ENCODE measurements at places on chromosomes 2 and 18.
A peak's percentile ranks its signal among the peaks of the same experiment; 100 is the strongest.

DNA sequence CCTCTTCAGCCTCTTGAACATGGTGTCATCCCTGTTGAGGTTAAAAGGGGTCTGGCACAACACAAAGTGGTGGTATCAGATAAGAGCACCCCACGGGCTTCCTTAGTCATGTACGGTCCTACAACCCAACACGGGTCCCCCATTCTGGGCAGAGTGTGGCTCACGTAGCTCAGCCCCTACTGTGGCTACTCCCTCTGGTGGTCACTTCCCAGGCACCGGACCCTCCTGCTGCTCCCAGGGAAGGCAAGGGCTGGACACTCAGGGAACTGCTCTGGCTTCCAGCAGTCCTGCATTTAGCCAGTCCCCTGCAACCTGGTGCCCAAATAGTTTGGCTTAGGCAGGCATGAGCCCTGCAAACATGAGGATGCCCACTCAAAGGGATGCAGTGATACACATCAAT is 58.6 kb downstream of the GALNT14 start:
- DNase-seq = peak; percentile 20

DNA sequence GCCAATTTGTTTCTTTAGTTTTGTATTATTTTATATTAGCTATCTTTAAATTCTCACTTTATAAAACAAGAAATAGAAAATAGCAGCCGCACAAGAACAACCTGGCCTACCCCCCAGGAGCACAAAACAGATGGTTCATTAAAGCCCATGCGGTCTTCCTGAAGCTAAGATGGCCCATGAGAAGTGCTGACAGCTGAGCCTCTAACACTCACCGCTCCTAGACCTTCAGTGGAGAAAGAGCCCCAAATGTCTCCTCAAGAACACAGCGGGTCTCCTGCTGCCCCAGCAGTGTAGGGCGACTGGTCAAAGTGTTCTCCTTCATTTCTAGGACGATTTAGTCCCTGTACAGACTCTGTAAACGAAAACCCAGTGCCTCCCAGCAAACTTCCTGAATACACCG is 45.1 kb downstream of the LPIN2 start:
- no peak for DNase-seq

DNA sequence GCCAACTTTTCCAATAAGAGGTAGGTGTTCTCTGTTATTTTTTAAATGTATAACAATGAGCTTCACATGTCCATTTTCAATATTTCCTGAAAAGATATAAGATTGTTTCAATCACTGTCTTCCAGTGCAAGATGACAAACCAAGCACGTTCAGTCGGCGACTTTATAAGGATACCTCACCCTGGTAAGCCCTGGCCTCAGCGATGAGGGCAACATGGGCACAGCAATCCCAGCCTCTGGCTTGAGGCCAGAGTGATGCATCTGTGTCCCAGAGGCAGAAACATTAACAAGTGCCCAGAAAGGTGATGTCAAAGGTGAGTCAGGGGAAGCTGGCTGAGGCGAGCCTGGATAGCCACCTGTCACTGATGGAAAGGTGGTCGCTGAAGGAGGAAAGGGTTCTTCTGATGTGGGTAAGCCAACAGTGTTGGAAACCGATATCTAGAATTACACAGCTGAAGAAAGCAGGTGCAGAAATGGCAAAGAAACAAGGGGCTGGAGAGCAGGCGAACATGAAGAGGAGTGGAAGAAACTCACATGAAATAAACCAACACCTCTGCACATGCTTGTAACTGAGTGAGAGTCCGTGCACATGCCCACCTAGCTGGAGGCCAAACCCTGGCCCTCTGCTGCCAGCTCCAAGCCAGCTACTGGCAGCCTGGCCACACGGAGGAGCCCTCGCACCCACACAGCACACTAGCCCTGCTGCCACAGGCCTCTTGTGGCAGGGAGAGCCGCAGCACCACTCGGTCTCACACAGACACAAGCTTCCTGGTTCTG is 65.5 kb downstream of the FBXO15 start:
- peak; percentile 77 for DNase-seq

- peak; percentile 79 for DNase-seq
These were observed 9.1 kb upstream of the DAW1 start for GRCh38 chr2:227862227-227862740.

DNA sequence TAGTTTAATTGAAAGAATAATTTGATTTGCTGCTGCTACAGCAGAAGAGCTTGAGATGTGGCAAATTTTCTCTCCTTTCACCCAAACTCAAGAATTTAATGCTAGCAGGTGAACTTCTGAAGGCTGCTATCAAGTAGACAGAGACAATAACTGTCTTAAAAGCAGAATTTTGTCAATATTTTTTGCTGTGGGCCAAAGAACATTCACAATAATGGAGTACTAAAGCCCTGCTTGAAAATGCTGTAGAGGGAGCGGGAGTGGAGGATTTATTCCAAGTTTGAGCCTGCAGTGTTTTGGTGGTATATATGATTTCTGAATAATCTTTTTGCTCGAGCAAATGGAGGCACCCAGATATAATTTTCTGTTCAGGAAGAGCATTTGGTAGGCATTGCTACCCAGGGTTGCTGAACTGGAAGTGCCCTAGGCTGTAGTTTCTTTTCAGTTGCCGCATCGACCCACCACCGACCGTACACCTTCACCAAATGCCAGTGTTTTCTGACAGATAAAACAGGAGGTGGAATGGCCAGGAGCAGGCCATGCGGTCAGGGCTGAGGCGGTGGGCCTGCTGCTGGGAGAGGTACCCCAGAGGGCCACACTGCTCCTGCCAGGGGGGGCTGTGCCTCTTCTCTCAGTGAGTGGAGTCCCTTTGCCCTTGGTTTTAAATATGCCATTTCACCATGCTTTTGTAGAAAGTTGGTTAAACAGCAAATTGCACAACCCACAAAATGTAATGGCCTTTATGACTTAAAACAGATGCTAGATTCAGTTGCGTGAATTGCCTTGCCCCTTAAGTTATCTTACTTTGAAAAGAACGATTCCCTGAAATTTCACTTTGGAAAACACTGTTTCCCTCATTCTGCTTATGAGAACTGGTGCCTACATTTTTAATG is 36.4 kb downstream of the TSHZ1 start:
- DNase-seq = peak; percentile 4

GRCh38 chr2:119641562-119642258 is 37.3 kb upstream of the TMEM177 start:
- DNase-seq = peak; percentile 73

GRCh38 chr2:212961255-212961654 is 190.2 kb downstream of the IKZF2 start:
- no peak for DNase-seq

DNA sequence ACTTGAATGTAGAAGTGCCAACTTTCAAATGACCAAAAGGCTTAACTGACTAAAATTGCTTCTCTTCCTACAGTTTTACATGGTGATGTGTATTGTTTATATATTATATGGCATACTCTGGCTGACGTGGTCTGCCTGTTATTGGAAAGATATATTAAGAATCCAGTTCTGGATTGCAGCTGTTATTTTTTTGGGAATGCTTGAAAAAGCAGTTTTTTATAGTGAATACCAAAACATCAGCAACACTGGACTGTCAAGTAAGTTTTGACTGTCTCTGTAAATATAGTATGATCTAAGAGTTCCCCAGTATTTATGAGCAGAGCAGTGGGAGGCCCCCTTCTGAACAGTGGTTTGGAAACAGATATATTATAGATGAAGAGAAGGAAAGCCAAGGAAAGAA is 26.2 kb downstream of the TMEM87B start:
- DNase-seq = no peak

GRCh38 chr2:218328294-218328693 is 28.4 kb upstream of the CATIP start:
- DNase-seq = no peak

GRCh38 chr2:198214114-198214596 is 409.8 kb downstream of the PLCL1 start:
- DNase-seq = no peak

- DNase-seq = no peak
These were observed 33.4 kb downstream of the ARHGAP25 start for GRCh38 chr2:68767996-68768395.

- no peak for DNase-seq
These were observed 1.5 kb downstream of the GPC1 start for GRCh38 chr2:240436683-240437550.

GRCh38 chr18:56511996-56512395 is 126.4 kb downstream of the TXNL1 start:
- DNase-seq = no peak

GRCh38 chr18:44924785-44925499 is 244.3 kb downstream of the SETBP1 start:
- no peak for DNase-seq

GRCh38 chr2:10839813-10840212 is 27.2 kb upstream of the PDIA6 start:
- peak; percentile 19 for DNase-seq

GRCh38 chr2:83081826-83082690 is 1377.0 kb downstream of the SUCLG1 start:
- DNase-seq = no peak

- DNase-seq = no peak
These were observed 132.3 kb downstream of the HDAC4 start for GRCh38 chr2:239268549-239268948.

GRCh38 chr2:170716851-170717598 is 1.9 kb downstream of the SP5 start:
- no peak for DNase-seq

DNA sequence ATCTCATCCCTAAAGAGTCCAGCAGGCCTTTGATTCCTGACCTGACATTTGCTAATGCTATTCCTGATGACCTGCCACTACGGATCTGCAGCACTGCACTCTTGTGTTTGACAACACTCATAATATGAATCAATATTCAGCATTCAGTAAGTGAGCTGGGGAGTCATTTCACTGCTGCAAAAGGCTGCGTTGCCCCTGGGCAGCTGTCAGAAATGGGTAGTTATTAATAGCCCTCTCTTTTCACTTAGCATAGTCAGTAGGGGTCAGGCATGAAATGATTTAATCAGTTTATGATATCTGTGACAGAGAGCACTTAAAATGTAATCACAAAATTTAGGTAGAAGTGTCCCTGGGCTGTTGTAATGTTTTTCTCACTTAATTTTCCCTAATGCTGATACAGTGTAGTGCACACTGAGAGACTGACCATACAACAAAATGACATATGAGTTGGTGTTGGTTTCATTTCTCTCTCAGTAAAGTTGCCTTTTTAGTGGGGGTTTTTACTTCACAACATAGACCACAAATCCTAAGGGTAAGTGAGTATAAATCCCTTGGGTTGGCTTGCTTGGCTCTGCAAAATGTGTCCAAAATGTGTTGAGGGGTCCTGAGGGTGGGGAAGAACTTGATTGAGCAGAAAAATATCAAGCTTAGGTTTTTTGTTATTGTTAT is 184.8 kb downstream of the CAMKMT start:
- DNase-seq = no peak

DNA sequence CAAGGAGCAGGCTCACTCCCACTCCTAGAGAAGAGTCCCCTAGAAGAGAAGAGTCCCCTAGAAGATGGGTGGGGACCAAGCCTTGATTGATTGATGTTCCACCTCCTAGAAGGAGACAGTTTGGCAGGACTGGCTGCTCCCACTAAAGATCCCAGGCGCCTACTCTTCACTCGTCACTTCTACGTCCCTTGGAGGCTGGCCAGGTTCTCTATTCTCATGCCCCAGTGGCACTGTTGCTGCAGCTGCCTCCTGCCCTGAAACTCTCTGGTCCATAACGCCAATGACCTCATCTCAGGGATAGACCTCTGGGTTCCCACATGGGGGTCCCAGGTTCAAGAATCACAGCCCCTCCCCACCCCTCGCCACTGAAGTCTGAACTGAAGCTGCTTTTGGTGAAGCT is 2.5 kb upstream of the SP140L start:
- no peak for DNase-seq

- DNase-seq = no peak
These were observed 1137.4 kb upstream of the FAM98A start for GRCh38 chr2:34736482-34736881.

DNA sequence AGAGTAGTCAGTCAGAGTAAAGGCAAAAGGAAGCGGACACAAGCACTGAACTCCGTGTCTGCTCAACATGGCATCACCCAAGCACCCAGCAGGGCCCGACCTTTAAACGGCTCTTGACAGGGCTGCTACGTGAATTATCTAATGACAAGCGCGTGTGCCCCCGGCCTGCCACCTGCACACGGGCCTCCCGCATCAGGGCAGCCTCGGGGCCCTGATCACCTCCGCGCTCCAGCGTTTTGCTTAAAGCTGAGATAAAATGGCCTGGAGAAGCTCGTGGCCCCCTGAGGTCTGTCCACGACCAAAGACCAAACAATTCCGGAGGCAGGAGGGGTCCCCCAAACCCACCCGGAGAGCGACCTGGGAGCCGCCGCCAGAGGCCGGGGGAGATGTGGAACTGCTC is 376 bp downstream of the NDUFA10 start:
- peak; percentile 4 for DNase-seq

- no peak for DNase-seq
These were observed 126.6 kb upstream of the RMDN2 start for GRCh38 chr2:37798315-37799005.

DNA sequence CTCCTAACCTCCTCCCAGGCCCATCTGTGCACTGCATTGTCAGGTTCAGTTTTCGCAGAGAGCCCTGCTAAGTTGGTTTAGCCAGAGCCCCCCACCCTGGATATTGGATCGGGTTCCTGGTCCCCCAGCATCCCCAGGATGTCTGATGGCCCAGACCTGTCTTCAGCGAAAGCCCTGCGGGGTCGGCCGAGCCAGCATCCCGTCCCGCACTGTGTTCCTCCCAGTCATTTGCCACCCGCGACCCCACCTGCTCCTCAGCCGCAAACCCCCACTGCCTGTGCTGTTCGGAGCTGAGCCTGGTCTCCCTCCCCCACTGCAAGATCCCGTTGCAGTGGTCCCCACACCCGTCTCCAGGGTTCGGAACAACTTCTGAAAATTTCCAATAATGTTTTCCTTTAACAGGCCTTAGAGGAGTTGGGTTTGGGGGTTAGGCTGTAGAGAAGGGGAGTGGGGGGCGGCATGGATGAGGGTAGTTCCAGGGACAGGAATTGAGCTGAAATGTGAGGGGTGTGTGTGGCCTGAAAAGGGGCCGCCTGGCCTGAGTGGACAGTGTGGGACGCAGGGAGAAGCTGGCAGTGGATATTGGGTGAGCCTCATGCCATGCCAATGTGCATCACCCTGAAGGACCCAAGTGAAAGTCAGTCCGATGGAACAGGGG is 1.6 kb upstream of the COPS9 start:
- DNase-seq = no peak

- no peak for DNase-seq
These were observed 43.4 kb downstream of the RFX8 start for GRCh38 chr2:101431486-101431885.

DNA sequence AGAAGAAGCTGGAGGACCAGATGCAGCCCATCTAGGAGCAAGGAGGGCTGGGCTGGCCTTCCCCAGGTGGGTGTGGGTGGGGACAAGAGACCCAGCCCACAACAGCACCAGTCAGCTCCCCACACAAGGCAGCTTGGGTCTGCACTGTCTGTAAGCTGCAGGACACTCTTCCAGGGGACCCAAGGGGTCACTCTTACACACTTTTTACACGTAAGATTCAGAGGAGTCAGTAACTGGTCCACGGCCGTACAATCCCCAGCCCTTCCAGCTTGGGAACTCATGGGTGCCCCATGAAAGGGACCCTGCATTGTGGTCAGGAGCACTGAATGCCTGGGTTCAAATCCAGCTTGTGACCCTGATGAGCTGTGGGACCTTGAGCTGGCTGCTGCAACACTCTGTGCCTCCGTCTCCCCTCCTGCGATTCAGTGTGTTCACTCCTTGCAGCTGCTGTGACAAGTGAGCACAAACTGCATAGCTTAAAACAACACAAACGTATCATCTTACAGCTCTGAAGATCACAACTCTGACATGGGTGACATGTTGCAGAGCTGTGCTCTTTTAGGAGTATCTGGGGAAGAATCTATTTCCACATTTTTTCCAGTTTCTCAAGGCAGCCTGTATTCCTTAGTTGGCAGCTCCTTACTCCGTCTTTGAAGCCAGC is 11.1 kb upstream of the SLC66A3 start:
- DNase-seq = no peak

GRCh38 chr2:240143276-240143675 is 2.8 kb upstream of the OTOS start:
- DNase-seq = no peak

All from ACHN (cell line).